ENCODE measurements at places on chromosomes 16 and 17. TPM values are rescaled to one million over a fixed set of nuclear protein-coding genes. Genes with fewer than 3 reads are reported as not detected.

GRCh38 chr17:35735036-35735805, 3.8 kb downstream of the RASL10B start:
- H3K4me3 ChIP-seq: no peak overlapping the region
- peaks cover 1% of the 10 kb centered on the region for H3K36me3 ChIP-seq
- DNase-seq: no peak
- no peak overlapping the region for H3K27ac ChIP-seq

The SLC5A2 gene
- total RNA-seq: 0.62 TPM

DNA sequence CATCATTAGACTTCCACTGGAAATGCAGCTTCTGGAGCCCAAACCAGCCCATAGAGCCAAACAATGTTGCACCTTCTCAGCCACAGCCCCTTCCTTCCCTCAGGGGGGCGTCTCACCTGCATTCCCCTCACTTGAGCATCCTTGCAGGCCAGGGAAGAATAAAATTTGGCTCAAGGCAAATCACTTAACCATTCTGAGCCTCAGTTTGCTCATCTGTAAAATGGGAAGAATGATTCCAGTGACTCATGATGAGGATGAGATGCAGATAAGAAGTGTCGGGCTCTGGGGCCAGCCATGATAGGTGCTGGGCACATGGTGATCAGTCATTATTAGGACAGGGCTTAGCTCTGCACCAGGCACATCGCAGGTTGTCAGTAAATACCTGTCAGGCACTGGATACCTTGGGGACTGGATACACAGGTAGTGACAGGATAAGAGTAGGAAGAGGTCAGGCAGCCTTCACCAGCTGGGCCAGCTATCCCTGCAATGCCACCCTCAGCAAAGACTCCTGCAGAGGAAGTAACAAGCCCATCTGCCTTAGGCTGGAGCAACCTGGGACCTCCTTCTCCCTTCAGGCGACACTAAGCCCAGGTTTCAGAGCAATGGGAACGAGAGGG, 208.0 kb upstream of the TNRC6C start:
- no peaks in the 10 kb centered on the region for H3K4me1 ChIP-seq
- DNase-seq: no peak
- H3K4me3 ChIP-seq: no peak overlapping the region
- no peaks in the 10 kb centered on the region for H3K36me3 ChIP-seq
- H3K27me3 ChIP-seq: peaks cover 12% of the 10 kb centered on the region

DNA sequence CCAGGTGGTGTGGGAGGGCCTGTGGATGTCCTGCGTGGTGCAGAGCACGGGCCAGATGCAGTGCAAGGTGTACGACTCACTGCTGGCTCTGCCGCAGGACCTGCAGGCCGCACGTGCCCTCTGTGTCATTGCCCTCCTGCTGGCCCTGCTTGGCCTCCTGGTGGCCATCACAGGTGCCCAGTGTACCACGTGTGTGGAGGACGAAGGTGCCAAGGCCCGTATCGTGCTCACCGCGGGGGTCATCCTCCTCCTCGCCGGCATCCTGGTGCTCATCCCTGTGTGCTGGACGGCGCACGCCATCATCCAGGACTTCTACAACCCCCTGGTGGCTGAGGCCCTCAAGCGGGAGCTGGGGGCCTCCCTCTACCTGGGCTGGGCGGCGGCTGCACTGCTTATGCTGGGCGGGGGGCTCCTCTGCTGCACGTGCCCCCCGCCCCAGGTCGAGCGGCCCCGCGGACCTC, 798 bp downstream of the CLDN9 start:
- peaks cover 61% of the 10 kb centered on the region for H3K4me1 ChIP-seq
- H3K27me3 ChIP-seq: no peaks in the 10 kb centered on the region
- peak overlapping the region; percentile 24 for H3K4me3 ChIP-seq
- H3K27ac ChIP-seq: peak overlapping the region; percentile 87
- DNase-seq: no peak

Data from progenitor cell of endocrine pancreas (in vitro differentiated cells).